Aortic smooth muscle cell (primary cell): ENCODE measurements at places on chromosomes 11 and 22. TPM values are rescaled to one million over a fixed set of nuclear protein-coding genes. Genes with fewer than 3 reads are reported as not detected.

Gene OR4A16
- total RNA-seq, result not detected in 2 replicates

Gene JAML
- not detected in 2 replicates for total RNA-seq

Gene OR51B5
- 0.19 and 0.40 TPM in 2 replicates for total RNA-seq

Gene ENTHD1
- not detected in 2 replicates for total RNA-seq

Gene FAM111B
- total RNA-seq, result 6.4 and 20.6 TPM in 2 replicates

Gene SERHL2
- 4.7 and 6.6 TPM in 2 replicates for total RNA-seq

Gene SPDYC
- total RNA-seq, result not detected in 2 replicates

Gene IGSF22
- 0.26 TPM in 1 of 2 replicates, not detected in the other for total RNA-seq

Gene TLCD5
- total RNA-seq, result 6.1 and 7.6 TPM in 2 replicates

Gene MMP7
- total RNA-seq, result not detected in 2 replicates

Gene TRIM66
- 7.8 and 10.9 TPM in 2 replicates for total RNA-seq

Gene GAB4
- not detected in 2 replicates for total RNA-seq

Gene ANGPTL5
- total RNA-seq, result 0.25 and 0.92 TPM in 2 replicates

Gene LRRC51
- total RNA-seq, result 7.7 and 9.0 TPM in 2 replicates

Gene RFPL3
- total RNA-seq, result not detected in 2 replicates

Gene CFAP300
- 7.7 and 7.8 TPM in 2 replicates for total RNA-seq

Gene BEST1
- 1.2 TPM in 2 replicates for total RNA-seq

Gene RAB39A
- total RNA-seq, result not detected in 2 replicates

Gene LYVE1
- 3.3 and 3.8 TPM in 2 replicates for total RNA-seq

Gene LIF
- total RNA-seq, result 13.5 and 49.1 TPM in 2 replicates

Gene IL10RA
- total RNA-seq, result not detected in 2 replicates

Gene MUC5B
- total RNA-seq, result not detected in 2 replicates

Gene GNG3
- not detected in 2 replicates for total RNA-seq

Gene TUBA8
- 0.26 and 0.87 TPM in 2 replicates for total RNA-seq

Gene NXPE4
- not detected in 2 replicates for total RNA-seq

Gene ZNF143
- total RNA-seq, result 26.2 and 28.0 TPM in 2 replicates

Gene HYOU1
- 104 and 167 TPM in 2 replicates for total RNA-seq

Gene PKDREJ
- total RNA-seq, result under 0.01 and 0.06 TPM in 2 replicates

Gene DAGLA
- 2.2 and 3.8 TPM in 2 replicates for total RNA-seq

Gene MB
- not detected in 2 replicates for total RNA-seq

Gene SLC15A3
- total RNA-seq, result 7.5 and 9.1 TPM in 2 replicates

Gene TCIRG1
- 61.2 and 69.5 TPM in 2 replicates for total RNA-seq

Gene SLC22A12
- total RNA-seq, result not detected in 2 replicates

Gene PNPLA5
- not detected in 2 replicates for total RNA-seq

Gene APOA4
- total RNA-seq, result not detected in 2 replicates

Gene SCN4B
- not detected in 2 replicates for total RNA-seq

Gene ALX4
- under 0.01 TPM in 1 of 2 replicates, not detected in the other for total RNA-seq

Gene TCN2
- 6.8 and 7.7 TPM in 2 replicates for total RNA-seq

Gene MMP3
- total RNA-seq, result under 0.01 and 0.06 TPM in 2 replicates

Gene CHRNA10
- 0.31 and 0.66 TPM in 2 replicates for total RNA-seq

Gene NUP98
- 74.3 and 104 TPM in 2 replicates for total RNA-seq

Gene DBX1
- total RNA-seq, result not detected in 2 replicates

Gene MS4A6E
- total RNA-seq, result not detected in 2 replicates

Gene LARGE1
- 11.8 and 16.5 TPM in 2 replicates for total RNA-seq

Gene CCDC116
- 0.19 TPM in 1 of 2 replicates, not detected in the other for total RNA-seq

Gene IL18BP
- 1.6 and 2.2 TPM in 2 replicates for total RNA-seq

Gene KDELR3
- total RNA-seq, result 95.3 and 125 TPM in 2 replicates

Gene MOV10L1
- 1.8 and 7.8 TPM in 2 replicates for total RNA-seq

Gene PRSS23
- total RNA-seq, result 574 and 779 TPM in 2 replicates

Gene ALDH3B1
- total RNA-seq, result 24.4 and 29.2 TPM in 2 replicates

Gene TRIM51
- total RNA-seq, result not detected in 2 replicates

Gene SCARF2
- total RNA-seq, result 22.6 and 26.4 TPM in 2 replicates

Gene YIF1A
- 143 and 183 TPM in 2 replicates for total RNA-seq

Gene CAVIN3
- total RNA-seq, result 307 and 433 TPM in 2 replicates

Gene OR6T1
- not detected in 2 replicates for total RNA-seq

Gene CPT1A
- total RNA-seq, result 80.5 and 82.8 TPM in 2 replicates

Gene CLTCL1
- 3.7 and 5.1 TPM in 2 replicates for total RNA-seq

Gene MUC5AC
- total RNA-seq, result under 0.01 TPM in 1 of 2 replicates, not detected in the other

Gene MTMR3
- total RNA-seq, result 20.1 and 23.6 TPM in 2 replicates
